ENCODE measurements at places on chromosomes 3 and 15.

- DNase-seq = no peak
These were observed 49.8 kb upstream of the PXYLP1 start for GRCh38 chr3:141181819-141182218.

GRCh38 chr3:71518089-71518488, 65.4 kb downstream of the FOXP1 start:
- DNase-seq = no peak

DNA sequence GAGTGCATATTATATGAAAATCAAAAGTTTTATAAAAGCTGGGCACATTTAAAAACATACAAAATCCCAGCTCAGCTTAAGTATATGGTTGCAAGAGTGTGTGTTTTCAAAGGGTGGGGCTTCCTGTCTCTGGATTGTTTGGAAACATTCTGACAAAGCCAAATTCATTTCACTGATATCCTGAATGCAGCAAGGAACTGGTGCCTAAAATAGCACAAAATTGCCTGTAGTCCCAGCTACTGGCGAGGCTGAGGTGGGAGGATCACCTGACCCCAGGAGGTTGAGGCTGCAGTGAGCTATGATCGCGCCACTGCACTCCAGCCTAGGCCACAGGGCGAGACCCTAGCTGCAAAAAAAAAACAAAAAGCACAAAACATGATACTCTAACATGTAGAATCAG, 13.0 kb upstream of the TJP1 start:
- DNase-seq = no peak

GRCh38 chr3:73577704-73578103, 47.0 kb downstream of the PDZRN3 start:
- no peak for DNase-seq

DNA sequence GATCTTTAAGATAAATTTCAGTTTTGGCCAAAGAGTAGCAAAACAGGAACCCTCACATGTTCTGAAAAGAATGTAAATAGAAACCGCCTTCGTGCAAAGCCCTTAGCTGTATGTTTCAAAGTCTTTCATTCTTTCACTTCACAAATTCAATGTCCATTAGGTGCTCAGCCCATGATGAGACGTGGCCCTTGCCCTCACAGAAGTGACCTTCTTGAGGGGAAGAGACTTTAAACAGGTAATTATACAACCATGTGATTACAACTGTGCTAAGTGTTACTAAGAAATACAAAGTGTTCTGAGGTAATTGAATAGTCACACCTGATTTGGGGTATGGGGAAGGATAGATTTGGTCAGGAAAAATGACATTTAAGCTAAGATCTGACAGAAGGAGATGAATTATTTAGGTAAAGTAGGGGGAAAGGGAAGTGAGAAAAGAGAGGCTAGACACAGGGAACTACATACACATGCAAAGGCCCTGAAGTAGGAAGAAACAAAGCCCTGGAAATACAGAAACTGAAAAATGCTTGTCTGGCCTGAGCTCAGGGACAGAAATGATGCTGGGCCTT, 19.6 kb downstream of the HSPBAP1 start:
- no peak for DNase-seq

GRCh38 chr3:101512396-101512645, 691 bp downstream of the SENP7 start:
- DNase-seq = no peak

DNA sequence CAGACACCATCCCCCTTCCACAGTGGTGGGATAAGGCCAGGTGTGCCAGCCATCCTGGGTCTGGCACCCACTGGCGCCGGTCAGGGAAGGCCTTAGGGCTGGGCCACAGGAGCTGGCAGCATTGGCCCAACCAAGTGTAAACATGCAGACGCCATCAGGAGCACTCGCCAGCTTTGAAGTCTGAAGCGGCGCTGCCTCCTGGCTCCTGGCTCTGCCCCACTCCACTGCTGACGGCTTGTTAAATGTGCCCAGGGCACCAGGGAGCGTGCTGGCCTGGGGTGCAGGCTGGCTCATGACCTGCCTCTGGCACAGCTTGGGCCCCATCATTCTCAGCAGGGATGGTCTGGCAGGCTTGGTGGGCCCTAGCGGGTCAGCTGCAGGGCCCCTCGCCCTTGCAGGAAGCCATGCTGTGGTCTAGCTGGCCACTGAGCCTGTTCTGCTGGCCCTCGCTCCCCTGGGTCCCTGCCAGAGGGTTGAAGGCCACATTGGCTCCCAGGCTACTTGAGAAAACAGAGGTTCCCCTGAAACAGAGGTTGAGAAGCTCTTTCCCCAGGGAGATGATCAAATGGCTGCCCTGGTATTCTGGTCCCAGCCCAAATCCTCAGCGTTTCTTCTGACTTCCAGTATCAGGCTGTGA, 116.6 kb downstream of the DNAJB8 start:
- DNase-seq = no peak

GRCh38 chr3:148233403-148233802, 464.3 kb upstream of the AGTR1 start:
- peak; percentile 28 for DNase-seq

DNA sequence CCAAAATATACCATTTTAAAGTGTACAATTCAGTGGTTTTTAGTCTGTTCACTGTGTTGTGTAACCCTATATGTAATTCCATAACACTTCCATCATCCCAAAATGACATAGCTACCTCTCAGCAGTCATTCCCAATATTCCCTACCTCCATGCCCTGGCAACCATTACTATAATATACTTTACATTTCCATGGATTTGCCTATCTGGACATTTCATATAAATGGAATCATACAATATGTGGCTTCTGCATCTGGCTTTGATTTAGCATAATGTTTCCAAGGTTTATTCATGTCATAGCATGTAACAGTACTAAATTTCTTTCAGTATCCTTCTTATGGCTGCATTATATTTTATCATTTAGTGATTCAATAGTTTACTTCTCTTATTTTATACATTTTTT, 25.3 kb downstream of the FAM98B start:
- no peak for DNase-seq

DNA sequence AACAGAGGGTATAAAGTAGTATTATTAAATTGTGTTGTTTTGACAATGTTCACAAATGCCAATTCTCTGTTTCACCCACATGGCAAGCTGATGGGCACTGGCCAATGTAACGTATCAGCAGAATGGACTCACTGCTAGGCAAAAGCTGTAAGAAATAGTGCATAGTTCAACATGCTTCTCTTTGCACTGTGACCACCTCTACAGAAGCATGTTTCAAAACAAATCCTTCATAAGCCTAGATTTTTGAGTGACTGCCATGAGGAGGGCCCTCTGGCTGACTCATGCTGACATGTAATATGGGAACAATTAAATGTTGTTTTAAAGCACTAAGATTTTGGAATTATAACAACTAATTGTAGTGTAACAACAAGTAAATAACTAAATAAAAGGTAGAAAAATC, 3.2 kb downstream of the GBE1 start:
- peak; percentile 43 for DNase-seq
